ENCODE measurements at places on chromosomes 13 and 19.

DNA sequence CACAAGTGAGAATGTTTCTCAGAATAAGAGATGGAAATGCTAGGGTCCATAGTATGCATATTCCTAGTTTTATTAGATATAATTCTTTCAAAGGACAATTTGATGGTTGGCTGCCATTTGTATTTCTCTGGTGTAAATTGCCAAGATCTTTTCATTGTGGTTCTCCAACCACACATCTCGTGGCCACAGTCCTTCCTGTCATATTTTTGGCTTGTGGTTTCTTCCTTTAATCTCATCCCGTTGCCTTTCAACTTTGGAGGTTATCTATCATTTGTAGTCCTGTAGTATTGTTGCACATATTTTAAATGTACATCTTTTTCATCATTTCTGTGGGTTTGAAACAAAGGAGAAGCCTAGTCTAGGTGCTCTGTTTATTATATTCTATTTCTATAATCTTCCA, 61.2 kb downstream of the WASF3 start:
- DNase-seq: no peak

DNA sequence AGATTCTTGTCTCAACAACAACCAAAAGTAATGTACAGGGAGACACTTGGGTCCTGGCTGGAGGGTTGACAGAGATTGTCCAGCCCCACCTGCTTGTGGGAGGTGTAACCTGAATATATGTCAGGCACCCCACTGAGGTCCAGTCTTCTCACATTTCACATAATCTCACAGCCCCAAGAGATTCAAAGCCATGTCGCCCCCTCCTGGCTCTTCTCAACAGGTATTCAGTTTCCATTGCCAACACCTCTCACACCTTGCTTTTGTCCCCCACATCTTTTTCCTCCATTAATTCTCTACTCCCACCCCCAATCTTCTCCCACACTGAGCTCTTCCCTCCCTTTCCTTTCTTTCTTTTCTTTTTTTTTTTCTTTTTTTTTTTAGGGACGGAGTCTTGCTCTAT, 11.2 kb downstream of the UNC13A start:
- DNase-seq: no peak

DNA sequence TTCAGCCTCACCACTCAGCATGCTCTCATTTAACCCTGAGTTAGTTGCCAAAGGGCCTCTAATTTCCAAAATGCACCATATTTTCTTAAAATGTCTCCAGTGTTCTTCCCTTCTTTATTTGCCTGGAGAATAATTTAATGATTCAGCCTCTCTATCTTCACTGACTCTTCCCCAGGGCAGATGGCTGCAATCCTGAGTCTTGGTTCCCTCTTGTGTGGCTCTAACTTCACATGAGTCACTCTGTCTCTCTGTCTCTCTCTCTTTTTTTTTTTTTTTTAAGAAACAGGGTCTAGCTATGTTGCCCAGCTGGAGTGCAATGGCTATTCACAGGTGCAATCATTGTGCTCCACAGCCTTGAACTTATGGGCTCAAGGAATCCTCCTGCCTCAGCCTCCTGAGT, 251.4 kb downstream of the VWA8 start:
- DNase-seq: no peak

DNA sequence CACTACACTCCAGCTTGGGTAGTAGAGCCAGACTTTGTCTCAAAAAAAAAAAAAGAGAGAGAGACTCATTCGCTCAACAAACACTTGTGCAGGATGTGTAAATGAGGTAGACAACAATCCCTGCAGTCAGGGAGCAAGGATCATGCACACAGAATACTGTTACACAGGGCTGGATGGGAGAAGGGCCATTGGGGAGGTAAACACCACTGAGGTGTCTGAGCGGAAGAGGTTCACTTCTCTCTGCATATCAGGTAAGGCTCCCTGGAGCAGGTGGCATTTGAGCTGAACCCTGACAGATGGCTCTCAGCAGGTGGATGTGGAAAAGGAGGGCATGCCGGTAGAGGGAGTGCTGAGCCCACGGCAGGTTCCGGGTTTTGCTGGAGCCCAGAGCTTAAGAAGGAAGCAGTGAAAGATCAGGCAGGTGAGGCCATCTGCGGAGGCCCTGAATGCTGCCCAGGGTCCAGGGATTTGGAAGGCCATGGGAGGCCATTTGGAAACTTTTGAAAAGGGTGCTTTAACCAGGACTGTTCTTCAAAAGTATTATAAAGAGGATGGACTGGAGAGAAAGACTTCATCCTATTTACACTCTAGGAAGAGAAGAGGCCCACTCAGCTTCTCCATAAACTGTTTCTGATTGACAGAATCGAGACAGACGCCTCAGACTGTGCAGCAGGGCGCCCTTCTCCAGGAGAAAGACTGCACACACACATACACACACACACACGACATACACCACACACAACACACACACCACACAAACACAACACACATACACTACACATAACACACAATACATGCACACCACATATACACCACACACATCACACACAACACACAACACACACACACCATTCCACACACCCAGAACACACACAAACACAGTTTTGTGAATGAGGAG, 199.4 kb downstream of the USP12 start:
- no peak for DNase-seq

DNA sequence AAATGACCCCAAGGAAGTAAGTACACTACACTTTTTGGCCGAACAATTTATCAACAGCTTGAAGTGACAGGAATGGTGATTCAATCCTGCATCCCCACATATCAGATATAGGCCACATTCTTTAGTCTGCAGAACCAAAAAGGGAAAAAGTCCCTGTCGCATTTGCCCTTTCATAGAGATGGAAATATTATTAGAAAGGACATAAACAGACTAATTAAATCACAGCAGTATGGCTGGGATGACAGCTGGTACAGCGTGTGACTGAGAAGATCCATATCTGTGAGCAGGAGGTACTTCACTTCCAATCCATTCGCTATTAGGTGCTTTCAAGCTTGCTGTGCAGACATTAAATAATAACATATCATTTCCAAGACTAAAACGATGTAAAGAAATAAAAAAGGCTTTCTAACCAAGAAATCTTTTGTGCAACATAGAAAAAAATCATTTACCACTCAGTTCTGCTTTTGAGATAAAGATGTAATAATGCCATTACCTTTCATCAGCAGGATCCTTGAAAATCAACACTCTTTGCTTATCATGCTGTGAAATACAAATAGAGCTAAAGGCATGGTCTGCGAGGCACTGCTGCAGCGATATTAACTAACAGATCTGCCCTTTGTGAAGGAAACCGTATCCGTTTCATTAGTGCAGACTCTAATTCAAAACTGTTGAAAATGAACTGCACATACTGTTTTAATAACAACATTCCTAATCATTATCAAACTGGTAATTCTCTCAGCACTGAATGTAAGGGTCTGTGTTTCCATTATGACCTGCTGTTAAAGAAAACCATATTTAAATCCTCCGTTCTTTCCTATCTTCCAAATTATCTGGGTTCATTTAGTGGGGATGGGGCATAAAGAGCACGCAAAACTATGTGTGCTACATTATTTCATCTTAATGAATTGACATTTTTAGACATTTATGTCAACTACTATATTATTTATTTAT, 245.6 kb downstream of the DACH1 start:
- no peak for DNase-seq

DNA sequence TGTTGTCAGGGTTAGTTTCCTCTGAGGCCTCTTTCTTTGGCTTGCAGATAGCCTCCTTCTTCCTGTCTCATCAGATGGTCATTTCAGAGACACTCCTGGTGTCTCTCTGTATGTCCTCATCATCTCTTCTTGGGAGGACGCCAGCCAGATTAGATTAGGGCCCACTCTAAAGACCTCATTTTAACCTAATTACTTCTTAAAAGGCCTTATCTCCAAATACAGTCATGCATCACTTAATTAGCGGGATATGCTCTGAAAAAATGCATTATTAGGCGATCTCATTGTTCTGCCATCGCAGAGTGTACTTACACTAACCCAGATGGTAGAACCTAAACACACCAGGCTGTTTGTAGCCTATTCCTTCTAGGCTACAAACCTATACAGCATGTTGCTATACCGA, 89.0 kb downstream of the CDK8 start:
- DNase-seq: no peak

GRCh38 chr19:13299838-13300237, 149.6 kb downstream of the IER2 start:
- DNase-seq: no peak

DNA sequence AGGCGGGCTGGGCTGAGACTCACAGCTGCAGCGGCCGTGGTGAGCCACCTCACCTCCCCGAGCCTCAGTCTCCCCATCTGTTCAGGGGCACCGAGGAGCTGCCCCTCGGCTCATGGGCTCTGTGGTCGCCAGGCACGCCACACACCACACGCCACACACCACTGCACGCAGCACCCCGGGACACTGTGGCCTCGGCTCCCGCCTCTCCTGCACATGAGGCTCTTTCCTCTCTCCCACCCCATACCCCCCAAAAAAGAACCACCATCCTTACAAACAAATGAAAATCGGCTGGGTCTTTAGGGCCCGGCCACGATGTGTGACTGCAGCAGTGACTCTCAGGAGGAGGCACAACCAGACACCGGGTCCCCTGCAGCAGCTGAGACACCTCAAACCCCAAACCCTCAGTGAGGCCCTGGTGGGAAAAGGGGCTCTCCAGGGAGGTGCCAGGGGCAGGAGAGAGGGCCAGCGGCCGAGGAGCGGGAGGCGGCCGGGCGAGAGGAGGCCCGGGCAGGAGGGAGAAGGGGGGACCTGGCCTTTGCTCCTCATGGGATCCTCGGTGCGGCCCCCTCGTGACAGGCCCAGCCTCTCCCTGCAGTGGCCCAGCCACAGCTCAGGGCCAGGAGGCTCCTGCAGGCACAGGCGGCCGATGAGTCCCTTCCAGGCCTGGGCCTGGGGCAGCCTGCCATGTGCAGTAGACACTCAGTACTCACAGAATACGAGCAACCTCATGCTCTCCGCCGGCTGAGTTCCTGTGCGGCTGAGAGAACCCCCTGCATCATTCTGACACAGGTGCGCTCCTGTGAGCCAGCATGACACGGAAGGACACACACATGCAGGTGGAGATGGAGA, 66.3 kb downstream of the RASA3 start:
- no peak for DNase-seq

DNA sequence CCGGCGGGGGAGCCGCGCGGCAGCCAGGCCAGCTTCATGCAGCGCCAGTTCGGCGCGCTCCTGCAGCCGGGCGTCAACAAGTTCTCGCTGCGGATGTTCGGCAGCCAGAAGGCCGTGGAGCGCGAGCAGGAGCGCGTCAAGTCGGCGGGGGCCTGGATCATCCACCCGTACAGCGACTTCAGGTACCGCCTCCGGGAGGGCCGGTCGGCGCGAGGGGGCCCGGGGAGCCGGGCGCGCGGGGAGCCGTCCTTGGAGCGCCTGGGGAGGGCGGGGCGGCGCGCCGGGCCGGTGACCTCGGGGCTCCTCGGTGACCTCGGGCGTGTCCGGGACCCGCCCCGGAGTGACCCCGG, 690 bp downstream of the HCN2 start:
- no peak for DNase-seq

DNA sequence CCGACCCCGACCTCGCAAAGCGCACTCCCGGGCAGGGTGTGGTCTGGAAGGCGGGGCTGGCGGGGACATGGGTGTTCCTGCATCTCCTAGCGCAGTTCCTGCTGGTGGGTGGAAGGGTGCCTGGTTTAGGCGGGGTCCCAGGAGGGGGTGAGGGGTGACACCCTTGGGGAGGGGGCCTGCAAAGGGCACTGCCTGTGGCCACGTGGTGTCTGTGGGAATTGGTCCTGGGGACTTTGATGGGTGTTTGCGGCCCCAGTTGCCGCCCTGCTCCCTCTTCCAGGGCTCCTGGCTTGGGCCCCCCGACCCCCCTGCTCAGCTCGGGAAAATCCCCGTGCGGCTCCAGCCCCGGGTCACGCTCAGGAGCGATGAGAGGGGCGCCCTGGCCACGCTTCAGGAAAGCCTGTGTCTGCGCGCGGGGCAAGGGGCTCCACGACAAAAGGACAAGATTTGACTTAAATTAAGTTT, 19.1 kb downstream of the WTIP start:
- no peak for DNase-seq

DNA sequence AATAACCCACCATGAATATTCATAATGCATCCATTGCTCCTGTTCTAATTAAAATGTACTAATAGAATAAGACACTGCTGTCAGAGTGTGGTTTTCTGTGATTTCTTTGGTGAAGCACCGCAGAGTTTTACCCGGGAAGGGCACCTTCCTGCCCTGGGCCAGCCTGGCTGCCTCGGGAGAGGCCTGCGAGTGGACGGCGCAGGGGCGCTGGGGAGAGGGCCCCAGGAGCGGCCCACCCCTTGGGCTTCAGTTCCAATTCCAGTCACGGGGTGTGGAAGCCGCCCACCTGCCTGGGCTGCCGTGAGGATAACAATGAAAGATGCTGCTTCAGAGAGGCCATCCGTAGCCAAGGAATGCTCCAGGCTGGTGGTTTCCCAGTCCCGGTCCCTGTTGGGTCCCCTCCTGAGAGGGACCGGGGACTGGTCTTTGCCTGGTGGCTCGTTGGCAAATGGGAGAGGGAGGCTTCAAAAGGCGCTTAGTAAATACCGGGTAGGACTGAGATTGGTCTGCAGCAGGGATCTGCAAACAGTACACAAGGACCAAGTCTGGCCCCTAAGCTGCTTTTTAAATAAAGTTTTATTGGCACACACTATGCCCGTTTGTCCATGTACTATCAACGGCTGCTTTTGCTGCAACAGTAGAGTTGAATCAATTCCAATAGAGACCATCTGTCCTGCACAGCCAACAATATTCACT, 18.0 kb downstream of the TCF3 start:
- no peak for DNase-seq

DNA sequence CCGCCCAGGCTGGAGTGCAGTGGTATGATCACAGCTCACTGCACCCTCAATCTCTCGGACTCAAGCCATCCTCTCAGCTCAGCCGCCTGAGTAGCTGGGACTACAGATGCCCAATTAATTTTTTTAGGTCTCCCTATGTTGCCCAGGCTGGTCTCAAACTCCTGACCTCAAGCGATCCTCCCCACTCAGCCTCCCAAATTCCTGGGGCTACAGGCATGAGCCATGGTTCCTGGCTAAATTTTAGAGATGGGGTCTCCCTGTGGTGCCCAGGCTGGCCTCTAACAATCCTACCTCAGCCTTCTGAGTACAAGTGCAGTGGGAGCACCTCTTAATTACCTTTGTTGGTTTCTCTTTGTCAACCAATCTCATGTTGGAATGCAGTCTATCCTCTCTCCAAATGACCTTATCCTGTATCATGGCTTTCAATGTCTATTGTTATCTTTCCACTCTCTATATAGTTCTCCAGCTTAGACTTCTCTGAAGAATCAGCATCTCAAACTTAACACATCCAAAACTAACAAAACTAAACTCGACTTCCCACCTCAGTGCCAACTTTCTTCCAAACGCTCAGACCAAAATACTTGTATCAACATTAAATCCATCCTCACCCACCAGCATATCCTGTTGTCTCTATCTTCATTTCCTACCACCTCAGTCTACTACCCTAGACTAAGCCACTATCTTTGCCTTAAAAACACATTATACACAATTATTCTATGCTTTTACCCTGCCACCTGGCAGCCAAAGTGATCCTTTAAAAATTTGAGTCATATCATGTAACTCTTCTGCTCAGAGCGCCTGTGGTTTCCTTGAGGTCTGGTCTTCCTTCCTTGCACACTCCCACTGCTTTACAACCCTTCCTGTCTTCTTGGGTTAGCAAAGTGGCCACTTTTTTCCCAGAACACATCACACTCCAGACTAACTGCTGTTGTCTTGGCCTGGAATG, 6.7 kb downstream of the TPT1 start:
- no peak for DNase-seq
